Activated CD4-positive, alpha-beta T cell treated with anti-CD3 and anti-CD28 coated beads, Interleukin-2, amount 50 U/mL, for 48 hours (primary cell): ENCODE measurements at places on chromosomes 1 and 21.

DNA sequence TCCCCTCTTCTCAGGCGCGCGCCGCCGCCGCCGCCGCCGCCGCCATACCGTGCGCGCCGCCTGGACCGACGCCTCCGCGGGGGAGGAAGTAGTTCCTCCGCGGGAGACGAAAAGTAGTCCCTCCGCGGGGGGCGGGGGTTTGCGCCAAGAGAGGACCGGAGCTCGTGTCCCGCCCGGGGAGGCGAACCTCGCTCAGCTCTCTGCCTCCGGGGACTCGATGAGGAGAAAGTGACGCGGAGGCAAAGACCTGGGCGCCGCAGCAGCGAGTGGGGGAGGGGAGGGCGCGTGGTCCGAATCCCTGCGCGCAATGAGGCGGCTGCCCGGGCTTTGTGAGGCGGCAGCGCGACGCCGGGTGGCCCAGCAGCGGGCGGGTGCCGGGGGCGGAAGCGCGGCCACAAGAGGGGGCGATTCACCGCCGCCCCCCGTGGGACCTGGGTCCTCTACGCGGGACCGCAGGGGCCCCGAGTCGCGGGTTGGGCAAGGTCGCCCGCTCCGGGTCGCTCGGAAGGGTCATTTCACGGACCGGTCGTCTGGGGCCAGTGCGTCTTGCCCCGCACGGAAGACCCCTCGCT lies at the start of gene BRWD1:
TSS of gene BRWD1 (minus strand) at position 62 of the 572 bp plus-strand sequence. CDS start 141 bp downstream, outside the sequence.
- DNase-seq: peak; percentile 76

- no peak for DNase-seq
These were observed 5.0 kb downstream of the RUNX1 start for GRCh38 chr21:35044128-35044527.

DNA sequence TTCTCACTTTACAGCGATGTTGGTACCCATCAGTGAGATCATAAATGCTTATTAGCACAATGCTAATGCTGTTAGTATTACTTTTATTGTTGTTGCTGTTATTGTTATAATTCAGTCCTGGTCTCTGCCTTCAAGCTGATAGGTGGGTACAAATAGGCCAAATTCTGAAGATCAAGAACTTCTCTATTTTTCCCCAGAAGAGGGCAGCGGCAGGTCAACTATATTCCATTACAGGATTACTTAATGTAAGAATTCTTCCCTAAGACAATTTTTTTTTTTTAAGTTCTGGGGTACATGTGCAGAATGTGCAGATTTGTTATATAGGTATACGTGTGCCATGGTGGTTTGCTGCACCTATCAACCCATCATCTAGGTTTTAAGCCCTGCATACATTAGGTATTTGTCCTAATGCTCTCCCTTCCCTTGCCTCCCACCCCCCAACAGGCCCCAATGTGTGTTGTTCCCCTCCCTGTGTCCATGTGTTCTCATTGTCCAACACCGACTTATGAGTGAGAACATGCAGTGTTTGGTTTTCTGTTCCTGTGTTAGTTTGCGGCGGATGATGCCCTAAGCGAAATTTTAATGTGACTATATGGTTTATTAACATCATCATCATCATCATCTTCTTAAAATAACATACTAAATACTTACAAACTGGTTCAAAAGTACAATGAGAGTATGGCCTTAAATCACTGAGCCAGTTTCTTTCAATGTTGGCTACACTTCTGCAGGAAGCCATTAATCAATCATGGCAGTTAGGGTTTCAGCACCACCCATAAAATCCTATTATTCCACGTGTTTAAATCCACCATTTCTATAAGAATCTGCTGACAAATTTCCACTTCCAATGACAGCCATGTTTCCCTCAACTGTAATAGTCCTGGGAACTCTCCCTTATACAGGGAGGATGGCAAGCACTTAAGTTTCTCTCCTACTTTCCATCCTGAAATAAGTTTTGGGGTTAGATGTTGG lies 19.2 kb downstream of the SLC19A2 start:
- DNase-seq: no peak

DNA sequence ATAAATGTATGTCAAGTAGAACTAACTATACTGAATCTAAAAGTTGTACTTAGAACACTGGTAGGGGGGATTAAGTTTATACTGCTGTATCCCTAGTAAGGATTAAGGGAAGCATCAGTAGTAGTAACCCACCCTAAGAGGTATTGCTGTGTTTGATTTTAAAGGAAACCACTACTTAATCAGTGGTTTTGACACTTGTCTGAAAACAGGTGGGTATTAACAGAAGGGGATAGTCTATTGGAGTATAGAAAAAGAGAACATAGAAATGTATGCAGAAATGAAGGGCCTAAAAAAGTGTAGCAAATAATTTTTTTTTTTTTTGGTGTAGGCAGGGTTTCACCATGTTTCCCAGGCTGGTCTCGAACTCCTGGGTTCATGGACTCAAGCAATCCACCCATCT lies 2.2 kb downstream of the MIGA1 start:
- DNase-seq: no peak

DNA sequence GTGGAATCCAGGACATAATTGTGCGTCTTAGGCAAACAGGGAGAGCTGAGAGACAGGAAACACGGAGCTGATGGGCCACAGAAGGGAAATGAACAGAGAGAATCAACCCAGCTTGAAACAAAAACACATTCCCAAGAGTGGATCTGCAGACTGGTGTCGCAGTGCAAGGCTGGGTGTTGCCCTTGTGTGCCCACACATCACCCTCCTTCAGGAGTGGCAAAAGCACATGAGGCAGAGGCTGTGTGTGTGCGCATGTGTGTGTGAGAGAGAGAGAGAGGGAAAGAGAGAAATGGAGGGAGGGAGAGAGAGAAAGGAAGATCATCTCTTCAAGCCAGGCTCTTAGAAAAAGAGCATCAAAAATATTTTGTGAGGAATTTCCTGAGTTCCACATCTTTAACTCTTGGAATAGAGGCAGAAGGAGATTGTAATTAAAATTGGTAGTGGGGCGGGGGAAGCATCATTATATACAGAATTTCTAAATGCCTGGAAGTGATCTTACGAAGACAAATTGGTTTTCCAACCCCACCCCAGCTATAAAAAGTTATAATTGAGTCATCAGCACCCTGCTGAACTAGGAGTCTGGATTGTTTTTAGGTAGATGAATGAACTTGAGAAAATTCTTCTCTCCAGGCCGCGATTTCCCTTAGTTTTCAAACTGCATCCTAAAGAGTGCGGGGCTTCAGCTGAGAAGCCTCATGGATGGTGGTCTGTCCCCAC lies 480.7 kb downstream of the NPHP4 start:
- no peak for DNase-seq

DNA sequence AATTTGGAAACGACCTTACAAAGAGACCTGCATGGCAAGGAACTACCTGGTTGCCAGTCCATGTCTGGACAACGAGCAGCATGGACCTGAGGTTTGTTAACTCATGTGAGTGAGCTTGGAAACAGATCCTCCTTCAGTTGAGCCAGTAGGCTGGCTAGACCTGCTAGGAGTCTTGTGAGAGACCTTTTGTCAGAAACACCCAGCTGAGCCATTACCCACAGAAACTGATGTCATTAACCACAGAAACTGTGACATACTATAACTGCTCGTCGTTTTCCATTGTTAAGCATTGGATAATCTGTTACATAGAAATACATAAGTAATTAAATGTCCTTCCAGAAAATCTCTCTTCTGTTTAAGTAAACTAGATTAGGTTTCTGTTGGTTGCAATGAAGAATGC lies 211.1 kb upstream of the C21orf91 start:
- no peak for DNase-seq

- DNase-seq: no peak
These were observed 103.6 kb upstream of the IVNS1ABP start for GRCh38 chr1:185420588-185421081.

- no peak for DNase-seq
These were observed 21.0 kb downstream of the MMEL1 start for GRCh38 chr1:2611621-2612437.

DNA sequence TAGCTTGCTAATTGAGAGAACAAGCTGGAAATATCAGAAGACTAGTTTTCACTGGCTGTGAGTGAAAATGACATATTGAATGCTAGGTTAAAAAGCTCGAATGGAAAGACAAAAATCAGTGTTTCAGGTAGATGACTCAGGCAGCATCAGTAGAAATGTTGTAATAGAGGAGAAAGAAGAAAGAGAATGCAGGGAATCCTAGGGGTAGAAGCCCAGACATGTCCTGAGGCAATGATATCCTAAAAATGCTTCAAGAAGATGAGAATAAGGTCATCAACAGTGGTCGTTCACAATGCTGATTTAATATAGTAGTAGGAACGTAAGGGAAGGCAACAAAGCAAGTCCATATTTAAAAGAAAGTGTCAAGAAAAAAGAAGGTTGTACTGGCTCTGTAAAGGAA lies 96.7 kb upstream of the HP1BP3 start:
- no peak for DNase-seq

GRCh38 chr1:70666381-70667140 lies 255.5 kb downstream of the CTH start:
- no peak for DNase-seq

GRCh38 chr1:82329226-82329625 lies 528.5 kb downstream of the ADGRL2 start:
- DNase-seq: no peak

DNA sequence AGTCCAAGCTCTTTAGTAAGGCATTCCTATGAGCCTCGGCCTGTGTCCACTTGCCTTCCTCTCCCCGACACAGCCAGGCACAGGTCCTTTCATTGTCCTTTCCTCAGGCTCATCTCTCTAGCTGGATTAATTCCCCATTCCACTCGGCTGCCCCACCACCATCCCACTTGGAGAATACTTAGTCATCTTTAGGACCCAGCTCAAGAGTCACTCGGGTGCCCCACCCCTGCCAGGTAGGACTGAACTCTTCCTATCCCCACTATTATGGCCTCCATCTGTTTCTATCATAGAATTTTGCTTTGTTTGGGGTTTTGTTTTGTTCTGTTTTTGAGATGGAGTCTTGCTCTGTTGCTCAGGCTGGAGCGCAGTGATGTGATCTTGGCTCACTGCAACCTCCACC lies 45.9 kb upstream of the ATP2B4 start:
- no peak for DNase-seq

- no peak for DNase-seq
These were observed 10.1 kb downstream of the DIPK1A start for GRCh38 chr1:92951141-92951582.

- no peak for DNase-seq
These were observed 17.0 kb downstream of the C1orf198 start for GRCh38 chr1:230851291-230851691.

- peak; percentile 74 for DNase-seq
These were observed 31.5 kb downstream of the CHD5 start for GRCh38 chr1:6148497-6149241.

GRCh38 chr1:161083748-161084596 lies 5.4 kb downstream of the NECTIN4 start:
- DNase-seq: no peak

DNA sequence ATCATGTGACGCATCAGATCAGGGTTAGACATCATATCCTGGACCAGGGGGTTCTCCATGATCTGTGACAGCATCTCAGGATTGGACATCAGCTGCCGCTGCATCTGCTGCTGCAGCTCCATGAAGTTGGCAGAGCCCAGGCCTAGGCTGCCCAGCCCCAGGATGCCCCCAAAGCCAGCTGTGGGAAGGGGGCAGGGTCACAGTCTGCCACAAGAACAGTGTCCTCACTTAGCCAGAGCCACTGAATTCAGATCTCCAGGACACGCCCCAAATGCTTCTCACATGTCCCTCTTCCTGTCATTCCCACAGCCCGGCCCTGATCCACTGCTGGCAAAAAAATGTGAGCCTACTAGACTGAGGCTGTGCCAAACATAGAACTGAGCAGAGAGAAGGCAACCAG lies 3.2 kb downstream of the UBQLN4 start:
- no peak for DNase-seq

DNA sequence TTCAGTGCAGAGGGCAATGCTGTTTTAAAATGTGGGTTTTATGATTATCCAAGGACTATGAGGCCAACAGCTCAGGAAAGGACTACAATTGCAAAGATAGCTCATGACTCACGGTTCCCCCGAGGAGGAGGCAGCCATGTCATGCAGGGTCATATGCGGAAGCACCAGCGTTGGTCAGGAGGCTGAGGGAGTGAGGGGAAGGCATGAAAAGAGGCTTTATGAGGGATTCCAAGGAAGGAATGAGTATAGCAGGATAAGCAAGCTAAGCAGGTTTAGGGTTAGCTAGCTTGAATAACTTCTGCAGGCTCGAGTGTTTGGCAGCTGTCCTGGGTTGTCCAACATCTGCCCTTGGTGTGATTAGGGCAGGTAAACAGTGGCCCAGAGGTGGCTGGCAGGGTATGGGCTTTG lies 495.1 kb downstream of the SETD4 start:
- DNase-seq: no peak

DNA sequence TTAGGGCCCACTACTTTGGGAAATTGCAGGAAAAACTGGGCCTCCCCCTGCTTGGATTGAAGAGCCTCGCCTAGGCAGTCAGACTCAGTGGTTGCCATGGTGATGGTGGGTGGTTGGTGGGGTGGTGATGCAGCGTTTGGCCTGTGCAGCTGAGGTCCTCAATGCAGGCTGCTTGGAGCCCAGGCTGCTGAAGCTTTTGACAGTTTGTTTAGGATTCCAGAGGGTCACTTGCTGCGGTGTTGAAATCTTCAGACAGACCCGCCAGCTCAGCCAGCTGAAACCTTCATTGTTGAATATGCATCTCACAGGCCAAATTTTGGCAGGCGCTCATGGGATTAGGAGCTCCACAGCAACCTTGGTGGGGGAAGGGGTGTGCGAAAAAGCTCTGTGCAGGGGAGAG lies 67.9 kb downstream of the CACNA1E start:
- DNase-seq: no peak

DNA sequence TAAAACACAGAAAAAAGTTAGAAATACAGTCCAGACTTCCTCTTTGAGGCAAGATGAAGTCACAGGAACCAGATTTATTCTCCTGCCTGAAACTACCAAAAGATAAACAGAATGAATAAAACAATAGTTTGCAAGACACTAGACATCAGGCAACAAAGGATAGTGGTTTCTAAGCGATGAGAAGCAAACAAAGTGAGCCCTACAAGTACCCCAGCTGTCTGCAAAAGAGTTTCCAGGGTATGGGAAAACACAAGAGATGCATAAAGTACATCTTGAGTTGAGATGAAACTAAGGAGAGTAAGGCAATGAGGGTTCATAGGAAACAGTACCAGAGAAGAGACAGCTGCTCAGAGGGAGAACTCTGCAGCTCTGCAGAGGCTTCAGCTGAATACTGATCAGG lies 83.3 kb upstream of the COL24A1 start:
- DNase-seq: no peak

GRCh38 chr1:28326984-28327383 lies 1.9 kb upstream of the MED18 start:
- DNase-seq: no peak

- DNase-seq: no peak
These were observed 3.2 kb downstream of the CLIC4 start for GRCh38 chr1:24748191-24749121.

GRCh38 chr1:153353226-153353947 lies 4.3 kb upstream of the S100A9 start:
- DNase-seq: no peak

- DNase-seq: peak; percentile 52
These were observed 3.9 kb upstream of the MEF2D start for GRCh38 chr1:156504438-156504813.

- DNase-seq: no peak
These were observed 2.3 kb downstream of the PLA2G2F start for GRCh38 chr1:20141466-20141865.

GRCh38 chr1:59156051-59156450 lies 140.8 kb upstream of the FGGY start:
- DNase-seq: no peak
